ENCODE measurements at places on chromosomes 4 and X. TPM values are rescaled to one million over a fixed set of nuclear protein-coding genes. Genes with fewer than 3 reads are reported as not detected.

The GPR173 gene
- 2.4 TPM for total RNA-seq

The MAGEA12 gene
- not detected for total RNA-seq

The SLC9B1 gene
- 0.89 TPM for total RNA-seq

The ZAR1 gene
- total RNA-seq, result not detected

The ZIC3 gene
- not detected for total RNA-seq

The ASB12 gene
- not detected for total RNA-seq

The CXCL10 gene
- not detected for total RNA-seq

The PNMA5 gene
- not detected for total RNA-seq

The KCTD8 gene
- not detected for total RNA-seq

The SRPX gene
- 94.4 TPM for total RNA-seq

The RENBP gene
- total RNA-seq, result 2.1 TPM

The SATL1 gene
- not detected for total RNA-seq

The MAOA gene
- total RNA-seq, result 2.1 TPM

The FOXR2 gene
- not detected for total RNA-seq

The NHSL2 gene
- 1.5 TPM for total RNA-seq

The CAPN6 gene
- total RNA-seq, result not detected

The FAM9B gene
- not detected for total RNA-seq

The SPATA4 gene
- total RNA-seq, result under 0.01 TPM

The F8A2 gene
- total RNA-seq, result not detected

The MAGEC1 gene
- not detected for total RNA-seq

Measured in smooth muscle cell of the umbilical artery (primary cell).